ENCODE measurements at places on chromosomes 13 and 19.

DNA sequence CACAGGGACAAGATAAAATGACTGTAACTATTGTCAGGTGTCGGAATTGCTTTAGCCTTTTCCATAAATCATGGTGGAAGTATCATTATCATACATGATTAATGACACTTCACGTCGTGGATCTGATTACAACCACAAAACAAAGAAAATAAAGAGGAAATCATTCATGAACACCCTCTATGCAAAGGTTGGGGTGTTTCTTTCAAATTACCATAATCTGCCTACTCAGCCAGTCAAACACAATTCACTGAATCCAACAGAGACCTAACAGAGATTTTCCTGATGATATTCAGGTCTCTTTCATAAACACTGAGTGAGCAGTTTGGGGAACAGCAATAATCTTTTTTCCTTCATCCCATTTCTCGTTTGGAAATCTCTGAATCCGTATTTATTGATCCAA is 625.6 kb downstream of the DCT start:
- no peak for DNase-seq

GRCh38 chr13:106143392-106143791 is 392.1 kb downstream of the EFNB2 start:
- DNase-seq, result no peak

DNA sequence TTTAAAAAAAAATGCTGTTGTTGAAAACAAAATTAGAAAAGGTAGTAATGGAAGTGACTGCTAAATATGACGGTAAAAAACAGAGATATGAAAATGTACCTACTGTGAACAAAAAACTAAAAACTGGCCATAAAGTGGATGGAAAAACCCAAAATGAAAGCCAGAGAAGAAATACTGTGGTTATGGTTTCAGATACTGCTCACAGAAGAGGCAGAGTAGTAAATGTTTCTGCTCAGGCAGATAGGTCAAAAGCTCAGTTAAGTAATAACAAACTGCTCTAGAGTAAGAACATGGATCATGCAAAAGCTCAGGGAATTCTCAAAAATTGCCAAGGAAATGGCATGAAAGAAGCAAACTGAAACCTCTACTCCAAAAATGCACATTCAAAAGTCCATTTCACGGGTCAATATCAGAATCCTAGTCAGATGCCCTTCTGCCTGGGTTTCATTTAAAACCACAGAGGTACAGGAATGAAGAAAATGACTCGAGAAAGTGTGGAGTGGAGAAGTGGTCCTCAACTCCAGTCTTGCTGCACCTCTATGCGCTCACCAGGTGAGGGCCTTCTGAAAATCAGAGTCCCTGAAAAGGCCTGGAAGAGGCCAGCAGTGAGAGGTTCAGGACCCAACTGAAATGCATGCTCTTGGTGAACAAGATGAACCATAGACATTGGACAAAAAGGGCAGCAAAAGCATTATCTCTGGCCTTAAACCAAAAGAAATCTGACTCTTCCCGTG is 315.0 kb upstream of the SPRY2 start:
- DNase-seq, result peak; percentile 27

- no peak for DNase-seq
These were observed 58.5 kb downstream of the TRPM4 start for GRCh38 chr19:49216071-49216470.

GRCh38 chr19:51417810-51418157 is 342 bp upstream of the SIGLEC10 start:
- no peak for DNase-seq

GRCh38 chr19:19914596-19914995 is 13.8 kb downstream of the ZNF93 start:
- DNase-seq, result no peak

All from HuH-7.5 (cell line).